T47D (cell line): ENCODE measurements at places on chromosomes 2 and 18.

DNA sequence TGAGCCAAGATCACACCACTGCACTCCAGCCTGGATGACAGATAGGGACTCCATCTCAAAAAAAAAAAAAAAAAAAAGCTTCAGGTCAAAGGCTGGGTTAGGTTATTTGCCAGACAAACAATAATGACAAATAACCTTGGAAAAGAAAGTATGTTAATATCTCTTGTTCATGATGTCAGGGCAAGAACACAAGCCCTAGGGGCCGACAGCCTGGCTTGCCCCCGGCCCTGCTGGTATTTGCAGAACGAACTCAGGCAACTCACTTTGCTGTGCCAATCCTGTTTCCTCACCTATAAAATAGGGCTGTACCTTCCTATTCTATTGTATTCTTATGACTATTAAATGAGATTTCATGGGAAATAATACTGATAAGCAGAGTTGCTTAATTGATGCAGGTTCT, 75.4 kb upstream of the CDC42EP3 start:
- DNase-seq, result no peak

DNA sequence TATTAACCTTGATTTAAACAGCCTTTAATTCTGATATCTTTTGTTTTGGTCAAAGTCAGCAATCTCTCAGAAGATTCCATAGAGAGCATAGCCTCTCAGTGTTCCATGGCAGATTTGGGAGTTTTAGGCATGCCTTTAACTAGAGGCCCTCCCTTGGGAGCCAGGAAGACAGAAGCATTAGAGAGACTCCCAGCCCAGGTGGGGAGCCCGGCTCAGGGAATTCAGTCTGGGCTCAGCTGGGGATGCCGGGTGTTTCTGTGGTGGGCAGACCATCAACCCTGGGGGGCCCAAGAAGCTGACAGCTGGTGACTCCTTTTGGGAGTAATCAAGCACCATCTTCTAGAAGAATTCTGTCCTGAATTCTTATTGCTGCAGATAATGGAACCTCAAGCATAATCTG, 99.7 kb upstream of the CELF4 start:
- no peak for DNase-seq

DNA sequence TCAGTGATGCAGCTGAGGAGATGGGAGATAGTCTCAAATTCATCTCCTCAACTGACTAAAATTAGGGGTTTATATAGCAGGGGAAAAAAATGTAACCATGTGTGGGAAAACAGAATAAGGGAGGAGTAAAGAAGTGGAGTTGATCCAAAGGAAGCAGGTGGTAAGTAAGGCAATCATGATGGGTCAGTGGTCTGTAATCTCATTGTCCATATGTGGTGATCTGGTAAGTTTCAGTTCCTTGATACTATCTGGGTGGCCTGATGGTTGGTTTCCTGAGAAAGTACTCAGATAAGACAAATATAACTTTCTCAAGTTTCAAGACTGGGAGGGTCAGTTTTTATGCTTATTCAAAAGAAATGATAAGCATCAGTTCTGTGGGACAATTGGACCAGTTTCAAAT, 312.3 kb upstream of the KCNJ3 start:
- DNase-seq, result no peak

DNA sequence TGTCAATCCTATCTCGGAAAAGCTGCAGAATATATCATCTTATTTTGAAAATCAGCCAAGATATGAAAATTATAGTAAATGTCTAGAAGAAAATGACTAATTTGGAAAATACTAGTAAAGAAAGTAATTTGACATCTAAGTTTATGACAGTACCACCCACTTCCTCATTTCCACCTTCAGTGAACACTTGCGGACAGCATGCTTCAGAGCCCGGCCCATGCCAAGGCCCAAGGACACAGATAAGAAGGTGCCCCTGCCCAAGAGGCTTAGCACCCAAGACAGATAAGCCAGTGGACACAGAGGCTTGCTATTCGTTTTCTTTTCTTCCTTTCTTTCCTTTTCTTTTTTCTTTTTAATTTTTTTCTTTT, 4.8 kb upstream of the KCNG2 start:
- no peak for DNase-seq

GRCh38 chr18:12301263-12302005, 6.6 kb upstream of the TUBB6 start:
- no peak for DNase-seq

DNA sequence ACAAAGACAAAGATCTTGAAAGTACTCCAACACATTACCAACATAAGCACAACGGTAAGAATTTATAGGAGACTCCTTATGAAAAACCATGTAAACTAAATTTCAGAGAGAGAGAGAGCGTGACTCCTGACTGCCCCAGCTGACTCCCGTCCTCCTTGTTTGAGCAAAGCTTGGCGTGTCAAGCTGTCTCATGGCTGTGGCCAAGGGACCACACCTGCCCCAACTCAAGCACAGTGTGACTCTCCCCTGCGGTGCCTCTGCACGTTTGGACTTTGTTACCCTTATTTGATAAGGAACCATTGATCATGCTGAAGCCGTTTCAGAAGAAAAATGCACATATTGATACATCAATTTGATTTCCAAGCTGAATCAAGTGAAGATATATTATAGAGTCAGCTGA, 124.8 kb downstream of the COL6A3 start:
- no peak for DNase-seq

- DNase-seq, result peak; percentile 68
Observed at GRCh38 chr18:9535430-9535991, 60.2 kb downstream of the RALBP1 start.

GRCh38 chr2:171146633-171147032, 14.1 kb downstream of the TLK1 start:
- DNase-seq, result no peak

GRCh38 chr2:129233751-129234406, 745.6 kb upstream of the RAB6C start:
- peak; percentile 48 for DNase-seq
